ENCODE measurements at places on chromosomes 6 and 20.

- DNase-seq, result no peak
Measured at GRCh38 chr6:27553123-27553904, 80.4 kb upstream of the ZNF184 start.

- DNase-seq, result peak; percentile 44
Measured at GRCh38 chr6:160163425-160163824, 41.8 kb downstream of the SLC22A1 start.

GRCh38 chr20:10790013-10790412, 116.2 kb upstream of the JAG1 start:
- no peak for DNase-seq

DNA sequence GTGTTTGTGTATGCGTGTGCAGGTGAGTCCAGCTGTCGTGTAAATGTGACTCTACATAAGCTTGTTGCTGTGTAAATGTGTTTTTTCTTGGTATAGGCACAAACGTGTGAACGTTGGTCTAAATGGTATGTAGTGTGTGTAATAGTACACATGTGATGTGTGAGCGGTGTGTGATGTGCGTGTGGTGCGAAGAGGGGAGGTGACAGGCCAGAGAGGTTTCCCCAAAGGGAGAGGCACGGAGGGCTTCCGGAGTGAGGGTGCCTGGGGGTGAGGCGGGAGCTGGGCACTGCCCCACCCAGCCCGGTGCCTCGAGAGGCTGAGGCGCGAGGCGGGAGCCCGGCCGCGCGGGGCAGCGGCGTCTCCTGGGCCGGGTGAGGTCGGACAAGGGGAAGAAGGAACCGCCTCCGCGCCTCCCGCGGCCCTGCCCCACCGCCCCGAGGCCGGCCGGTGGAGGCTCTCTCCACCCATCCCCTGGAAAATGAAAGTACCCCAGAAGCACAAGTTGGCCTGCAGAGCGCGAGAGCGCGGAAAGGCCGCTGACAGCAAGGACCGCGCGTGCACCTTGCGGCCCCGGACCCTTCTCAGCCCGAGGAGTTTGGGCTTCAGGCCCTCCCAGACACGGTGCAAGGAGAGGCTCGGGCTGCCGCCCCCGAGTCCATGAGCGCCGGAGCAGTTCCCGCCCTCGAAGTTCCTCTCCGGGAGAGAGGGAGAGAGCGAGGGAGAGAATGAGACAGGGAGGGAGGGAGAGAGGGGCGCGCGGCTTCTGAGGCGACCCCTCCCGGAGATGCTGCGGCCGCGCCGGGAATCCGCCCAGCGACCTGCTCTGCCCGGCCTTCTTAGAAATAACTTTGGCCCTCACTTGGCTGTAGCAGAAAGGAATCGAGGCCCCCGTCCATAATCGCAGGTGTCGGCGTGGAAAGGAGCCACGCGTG, 43.2 kb upstream of the OSTM1 start:
- peak; percentile 64 for DNase-seq

GRCh38 chr6:7101290-7101689, 6.5 kb upstream of the RREB1 start:
- DNase-seq, result no peak

GRCh38 chr6:25053875-25054371, 118.2 kb upstream of the RIPOR2 start:
- no peak for DNase-seq

DNA sequence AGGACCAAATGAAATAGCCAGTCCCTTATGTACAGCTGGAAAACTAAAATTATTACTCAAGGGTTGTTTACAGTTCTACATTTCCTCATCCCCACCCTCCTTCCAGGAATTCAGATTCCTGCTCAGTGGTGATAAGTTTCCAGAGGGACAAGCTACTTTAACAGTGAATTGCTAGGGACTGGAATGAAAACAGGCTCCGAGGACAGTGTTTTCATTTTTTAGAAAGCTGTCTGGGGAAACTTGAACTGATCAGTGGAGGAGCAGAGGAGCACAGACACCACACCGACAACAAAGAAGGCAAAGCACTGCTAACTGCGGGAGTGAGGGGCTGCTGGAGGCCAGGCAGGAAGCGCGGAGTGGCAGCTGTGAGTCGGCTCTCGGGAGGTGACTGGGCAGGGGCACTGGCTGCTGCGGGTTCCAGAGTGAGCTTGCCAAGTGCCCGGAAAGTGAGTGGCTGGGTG, 322.2 kb downstream of the ESR1 start:
- DNase-seq, result no peak

DNA sequence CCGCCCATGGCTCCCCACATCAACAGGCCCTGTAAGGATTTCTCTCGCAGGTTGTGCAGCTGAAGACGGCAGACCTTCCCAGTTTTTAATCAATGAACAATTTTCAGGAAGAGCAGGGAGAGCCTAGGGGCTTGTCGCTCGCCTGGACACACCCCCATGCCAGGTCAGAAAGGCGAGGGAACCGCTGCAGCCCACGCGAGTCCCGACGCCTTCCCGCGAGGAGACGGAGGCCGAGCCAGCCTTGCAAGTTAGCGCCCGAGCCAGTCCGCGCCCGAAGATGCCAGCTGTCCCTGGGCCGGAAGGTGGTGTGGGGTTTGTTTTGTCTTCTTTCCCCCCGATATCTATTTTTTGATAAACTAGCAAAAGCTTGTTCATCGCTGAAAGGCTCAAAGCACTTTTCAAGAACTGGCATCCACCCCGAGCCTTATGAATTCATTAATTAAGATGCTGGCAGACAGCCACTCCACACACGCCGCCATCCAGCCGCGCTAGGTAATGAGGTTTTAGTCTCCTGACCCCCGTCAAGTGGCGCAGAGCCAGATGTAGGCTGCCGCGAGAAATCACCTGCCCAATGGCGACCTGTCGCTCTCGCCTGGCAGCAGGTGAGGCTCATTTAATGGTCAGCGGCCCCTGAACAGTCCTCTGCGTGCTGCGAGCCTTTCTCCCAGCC, 6.6 kb downstream of the CCDC167 start:
- no peak for DNase-seq

DNA sequence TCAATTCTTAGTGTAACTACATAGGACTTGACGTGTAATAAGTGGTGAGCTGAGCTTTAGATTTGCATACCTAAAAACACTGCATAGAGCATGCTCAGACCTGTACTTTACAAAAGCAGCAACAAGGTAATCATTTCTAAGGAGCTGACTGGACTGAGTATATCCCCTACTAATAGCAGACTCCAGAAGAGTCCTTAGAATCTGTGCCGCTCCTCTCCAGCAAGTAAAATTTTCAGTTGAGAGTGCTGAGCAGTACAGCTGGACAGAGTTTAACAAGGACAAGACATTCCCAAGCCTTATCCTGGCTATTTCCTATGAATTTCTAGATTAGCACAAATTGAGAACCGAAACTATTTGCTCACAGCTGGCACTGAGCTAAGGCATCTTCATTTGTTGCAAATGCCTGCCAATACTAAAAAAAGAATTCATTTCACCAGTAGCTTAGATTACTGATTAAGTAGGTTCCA, 26.1 kb upstream of the KLHL31 start:
- no peak for DNase-seq

GRCh38 chr6:136317021-136317694, 27.5 kb upstream of the BCLAF1 start:
- DNase-seq, result peak; percentile 60

DNA sequence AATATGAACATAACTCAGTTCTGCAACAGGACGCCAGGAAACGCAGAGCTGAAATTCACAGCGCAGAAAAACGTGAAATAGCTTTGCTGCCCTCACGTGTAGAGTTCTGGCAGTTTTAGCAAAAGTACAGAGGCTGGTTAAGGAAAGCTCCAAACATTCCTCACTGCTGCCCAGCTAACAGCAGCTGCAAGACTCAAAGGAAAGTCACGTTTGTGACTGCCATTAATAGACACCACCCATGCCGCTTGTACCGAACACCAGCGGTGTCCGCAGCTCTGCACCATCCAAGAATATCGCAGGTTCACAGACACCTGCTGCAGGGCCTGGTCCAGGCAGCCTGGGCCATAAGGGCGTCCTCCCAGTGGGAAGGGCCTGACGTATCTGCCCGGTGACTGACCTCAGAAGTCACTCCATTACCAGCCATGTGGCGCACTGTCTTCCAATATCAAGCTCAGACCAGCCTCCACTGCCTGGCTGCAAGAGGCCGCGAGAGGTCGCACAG, 61.4 kb downstream of the WDR27 start:
- DNase-seq, result no peak

DNA sequence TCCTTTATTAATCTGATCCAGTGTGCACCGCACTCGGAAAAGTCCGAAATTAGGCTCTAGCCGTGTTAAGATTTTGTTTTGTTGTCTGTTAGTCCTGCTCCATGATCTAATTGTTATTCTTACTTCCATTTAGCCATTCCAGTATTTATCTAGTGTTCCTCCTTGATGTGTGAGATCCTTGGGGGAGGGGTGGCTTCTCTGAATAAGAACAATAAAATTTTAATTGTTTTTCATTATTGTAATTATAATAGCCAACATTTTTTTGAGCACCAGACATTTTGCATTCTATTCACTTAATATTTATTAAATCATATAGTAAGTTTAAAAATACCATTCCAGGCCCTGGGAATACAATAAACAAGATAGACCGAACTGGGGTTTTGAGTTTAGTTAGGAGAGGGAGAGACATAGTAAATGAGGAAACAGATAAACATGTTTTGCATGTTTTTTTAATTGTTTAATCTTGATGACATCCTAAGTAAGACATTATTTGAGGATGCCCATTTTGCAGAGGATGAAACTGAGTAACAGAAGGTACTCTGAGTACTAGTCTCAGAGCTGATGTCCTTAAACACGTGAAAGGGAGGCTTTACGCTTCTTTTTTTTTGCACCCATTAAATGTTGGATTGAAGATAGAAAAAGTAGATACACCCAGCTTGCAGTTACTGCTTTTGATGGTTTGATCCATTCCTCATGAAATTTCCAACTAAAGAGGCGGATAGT, 1.2 kb downstream of the CBFA2T2 start:
- no peak for DNase-seq

GRCh38 chr6:150224820-150225219, 82.0 kb downstream of the PPP1R14C start:
- DNase-seq, result no peak

DNA sequence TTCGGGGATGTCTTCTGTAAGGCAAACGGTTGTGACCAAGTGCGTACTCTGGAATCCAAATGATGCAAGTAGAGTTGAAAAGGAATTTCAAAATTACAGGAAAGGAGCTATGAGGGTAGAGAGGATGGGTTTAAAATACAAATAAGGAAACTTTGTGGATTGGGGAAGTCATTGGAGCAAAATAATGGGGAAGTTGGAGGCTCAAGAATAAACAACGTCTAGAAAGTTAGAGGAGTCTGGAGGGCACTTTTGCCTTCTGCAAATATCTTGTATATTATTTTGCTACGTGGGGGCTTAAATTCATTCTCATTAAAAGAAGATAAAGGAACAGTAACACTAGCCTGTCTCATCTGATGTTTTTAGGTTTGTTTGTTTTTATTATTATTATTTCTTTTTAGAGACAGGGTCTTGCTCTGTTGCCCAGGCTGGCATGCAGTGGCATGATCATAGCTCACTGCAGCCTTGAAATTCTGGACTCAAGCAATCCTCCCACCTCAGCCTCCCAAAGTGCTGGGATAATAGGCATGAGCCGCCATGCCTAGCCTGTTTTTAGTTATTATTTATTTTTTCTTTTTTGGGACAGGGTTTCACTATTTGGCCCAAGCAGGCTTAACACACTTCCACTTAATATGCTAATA, 55.0 kb upstream of the TNFAIP3 start:
- DNase-seq, result no peak

GRCh38 chr6:26389349-26389894, 6.5 kb downstream of the BTN2A2 start:
- no peak for DNase-seq

GRCh38 chr20:37228656-37229055, 33.0 kb downstream of the GHRH start:
- DNase-seq, result no peak

- DNase-seq, result no peak
Measured at GRCh38 chr20:43723186-43723585, 3.6 kb downstream of the GTSF1L start.

- no peak for DNase-seq
Measured at GRCh38 chr6:126030045-126030444, 43.7 kb downstream of the TRMT11 start.

GRCh38 chr6:79737172-79737571, 106.0 kb downstream of the SH3BGRL2 start:
- DNase-seq, result no peak

DNA sequence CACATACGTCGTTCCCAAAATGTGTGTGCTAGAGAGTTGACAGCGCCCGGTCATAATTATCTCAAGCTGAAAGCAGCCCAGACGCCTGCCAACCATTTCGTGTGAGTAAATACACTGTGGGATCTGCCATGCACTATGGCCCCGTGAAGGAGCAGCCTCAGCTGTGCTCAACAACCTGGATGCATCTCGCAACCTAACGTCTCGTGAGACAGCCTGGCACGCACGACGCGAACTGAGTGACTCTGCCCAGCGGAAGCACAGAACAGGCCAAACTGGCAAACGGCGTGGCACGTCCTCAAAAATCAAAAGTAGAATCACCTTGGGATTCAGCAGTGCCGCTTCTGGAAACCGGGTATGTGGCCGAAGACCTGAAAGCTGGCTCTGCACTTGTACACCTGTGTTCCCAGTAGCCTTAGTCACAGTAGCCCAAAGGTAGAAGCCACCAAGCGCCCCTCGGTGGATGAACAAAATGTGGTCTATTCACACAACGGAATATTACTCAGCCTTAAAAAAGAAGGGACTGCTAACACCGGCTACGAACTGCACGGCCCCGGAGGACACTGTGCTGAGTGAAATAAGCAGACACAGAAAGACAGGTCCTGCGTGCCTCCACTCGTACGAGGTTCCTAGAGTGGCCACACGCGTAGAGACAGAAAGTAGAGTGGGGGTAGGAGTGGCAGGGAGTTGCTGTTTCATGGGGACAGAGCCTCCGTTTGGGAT, 27.2 kb upstream of the SLCO4A1 start:
- no peak for DNase-seq

- no peak for DNase-seq
Measured at GRCh38 chr6:17226786-17227233, 54.4 kb upstream of the RBM24 start.

Measured in right lobe of liver (tissue), 6 donors.